ENCODE measurements at places on chromosomes 2 and 18. TPM values are rescaled to one million over a fixed set of nuclear protein-coding genes. Genes with fewer than 3 reads are reported as not detected.

CCBE1 gene
- total RNA-seq = 11.4 TPM

FOXI3 gene
- not detected for total RNA-seq

MC2R gene
- not detected for total RNA-seq

DNA sequence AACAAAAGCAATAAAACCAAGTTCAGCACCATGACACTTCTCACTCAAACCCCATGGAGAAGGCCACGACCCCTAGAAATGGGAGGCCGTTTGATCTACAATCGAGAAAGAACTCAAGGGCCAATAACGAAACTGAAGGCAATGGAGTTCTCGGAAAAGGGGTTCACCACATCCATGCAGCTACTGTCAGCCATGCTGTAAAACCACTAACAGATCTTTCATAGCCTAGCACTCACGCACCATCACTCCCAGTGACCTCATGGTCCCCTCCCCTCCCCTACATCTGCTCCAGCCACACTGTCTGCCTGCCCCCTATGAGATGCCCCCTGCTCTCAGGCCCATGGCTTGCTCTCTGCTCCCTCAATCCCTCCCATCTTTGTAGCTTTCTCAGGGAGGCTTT lies 135.3 kb downstream of the TMEM163 start:
- DNase-seq = no peak
- H3K36me3 ChIP-seq = no peaks in the 10 kb centered on the region
- H3K4me3 ChIP-seq = no peak overlapping the region
- no peaks in the 10 kb centered on the region for H3K27me3 ChIP-seq
- H3K4me1 ChIP-seq = no peaks in the 10 kb centered on the region
- H3K27ac ChIP-seq = no peak overlapping the region

- no peaks in the 10 kb centered on the region for H3K36me3 ChIP-seq
- no peaks in the 10 kb centered on the region for H3K27me3 ChIP-seq
Observed at GRCh38 chr2:188848887-188849435, 125.2 kb upstream of the COL3A1 start.

DNA sequence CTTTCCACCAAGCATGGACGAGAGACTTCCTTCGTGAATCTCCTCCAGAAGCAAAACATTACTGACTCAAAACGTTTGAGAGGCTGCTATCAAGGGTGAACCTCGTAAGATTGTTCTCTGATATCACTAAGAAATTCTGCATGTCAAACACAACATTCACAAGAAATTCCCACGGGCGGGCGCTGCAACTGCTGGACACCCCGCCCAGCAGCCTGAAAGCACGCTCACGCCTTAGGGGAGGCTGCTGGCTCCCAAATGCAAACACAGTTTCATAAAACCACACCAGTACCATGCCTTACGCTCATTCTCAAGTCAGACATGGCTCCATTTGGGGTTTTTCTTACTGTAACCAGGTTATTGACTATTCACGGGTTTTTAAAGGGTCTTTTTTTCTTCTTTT lies 39.0 kb downstream of the MBP start:
- no peak for DNase-seq
- 0 out of 2 replicates have a peak, but pooled peaks cover 8% of the 10 kb centered on the region for H3K4me1 ChIP-seq
- H3K27ac ChIP-seq = no peak overlapping the region
- no peaks in the 10 kb centered on the region for H3K27me3 ChIP-seq
- no peaks in the 10 kb centered on the region for H3K36me3 ChIP-seq

GRCh38 chr2:39741871-39742270 lies 37.2 kb downstream of the THUMPD2 start:
- peak; percentile 24 for DNase-seq
- no peak overlapping the region for H3K27ac ChIP-seq
- no peak overlapping the region for H3K4me3 ChIP-seq
- H3K27me3 ChIP-seq = no peaks in the 10 kb centered on the region
- H3K36me3 ChIP-seq = peaks cover 11% of the 10 kb centered on the region
- peaks cover 30% of the 10 kb centered on the region for H3K4me1 ChIP-seq

DNA sequence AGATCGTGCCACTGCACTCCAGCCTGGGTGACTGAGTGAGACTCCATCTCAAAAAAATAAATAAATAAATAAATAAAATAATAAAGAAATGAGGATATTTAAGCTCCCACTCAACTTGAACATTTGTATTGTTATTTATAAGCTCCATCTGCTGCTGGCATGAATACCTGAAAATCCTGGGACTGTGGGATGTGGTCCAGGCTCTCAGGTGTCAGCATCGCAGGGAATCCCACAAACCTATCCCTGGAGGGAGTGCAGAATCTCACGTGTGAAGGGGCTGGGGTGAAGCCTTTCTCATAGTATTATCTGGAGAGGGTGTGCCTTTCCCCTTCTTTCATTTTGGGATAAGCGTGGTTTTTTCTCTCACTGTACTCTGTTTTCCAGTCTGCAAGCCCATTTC lies 47.4 kb upstream of the POLE4 start:
- no peak for DNase-seq
- no peaks in the 10 kb centered on the region for H3K36me3 ChIP-seq
- no peak overlapping the region for H3K4me3 ChIP-seq
- H3K27ac ChIP-seq = no peak overlapping the region
- no peaks in the 10 kb centered on the region for H3K27me3 ChIP-seq

GRCh38 chr2:134079373-134079772 lies 174.5 kb upstream of the MGAT5 start:
- H3K4me1 ChIP-seq = no peaks in the 10 kb centered on the region
- H3K36me3 ChIP-seq = no peaks in the 10 kb centered on the region
- no peaks in the 10 kb centered on the region for H3K27me3 ChIP-seq
